Mucosa of gallbladder (tissue), 1 donor: ENCODE measurements at places on chromosomes 4 and X. TPM values are rescaled to one million over a fixed set of nuclear protein-coding genes. Genes with fewer than 3 reads are reported as not detected.

DNA sequence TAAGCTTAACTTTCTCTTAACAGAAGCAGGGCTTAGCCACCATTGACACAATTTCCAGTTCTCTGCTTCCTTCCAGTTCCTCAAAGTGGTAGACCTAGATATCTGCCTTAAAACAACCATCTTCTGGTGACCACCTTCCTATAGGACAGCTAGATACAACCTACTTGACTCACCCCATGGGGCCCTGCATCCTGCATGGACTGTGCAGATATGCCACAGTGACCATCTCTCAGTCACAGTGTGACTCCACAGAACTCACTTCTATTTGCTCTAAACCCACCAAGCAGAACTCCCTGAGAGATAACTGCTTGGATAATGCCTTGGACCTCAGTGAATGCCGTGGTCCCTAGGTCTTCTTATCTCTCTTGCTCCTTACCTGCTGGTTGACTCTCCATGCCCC, 621.6 kb downstream of the IQCM start:
- no peak for DNase-seq

GRCh38 chr4:96946552-96946951, 1106.7 kb downstream of the PDHA2 start:
- DNase-seq, result no peak

GRCh38 chr4:144653781-144654545, 8.0 kb downstream of the HHIP start:
- no peak for DNase-seq

DNA sequence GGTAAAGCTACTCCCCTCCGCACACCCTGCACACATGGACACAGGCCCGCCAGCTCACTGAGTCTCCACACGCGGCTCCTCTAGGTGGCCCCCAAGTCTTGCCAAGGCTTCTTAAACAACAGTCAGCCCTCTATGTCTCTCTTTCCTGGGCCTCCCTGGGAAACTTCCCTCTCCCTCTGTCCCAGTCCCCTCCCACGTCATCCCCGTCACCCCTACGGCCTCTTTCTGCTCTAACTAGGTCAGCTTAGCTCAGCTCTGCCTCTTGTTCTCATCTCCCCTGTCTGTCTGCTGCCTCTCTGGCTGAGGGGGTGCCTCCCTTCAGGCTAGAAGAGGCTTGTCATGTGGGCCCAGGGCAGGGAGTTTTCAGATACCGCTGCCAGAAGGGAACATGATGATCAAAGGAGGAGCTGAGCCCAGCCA, 38.8 kb downstream of the SEPTIN6 start:
- DNase-seq, result peak; percentile 24

GRCh38 chr4:102552781-102553180, 51.6 kb downstream of the NFKB1 start:
- no peak for DNase-seq

GRCh38 chr4:79233820-79234219, 92.0 kb downstream of the NAA11 start:
- DNase-seq, result no peak

DNA sequence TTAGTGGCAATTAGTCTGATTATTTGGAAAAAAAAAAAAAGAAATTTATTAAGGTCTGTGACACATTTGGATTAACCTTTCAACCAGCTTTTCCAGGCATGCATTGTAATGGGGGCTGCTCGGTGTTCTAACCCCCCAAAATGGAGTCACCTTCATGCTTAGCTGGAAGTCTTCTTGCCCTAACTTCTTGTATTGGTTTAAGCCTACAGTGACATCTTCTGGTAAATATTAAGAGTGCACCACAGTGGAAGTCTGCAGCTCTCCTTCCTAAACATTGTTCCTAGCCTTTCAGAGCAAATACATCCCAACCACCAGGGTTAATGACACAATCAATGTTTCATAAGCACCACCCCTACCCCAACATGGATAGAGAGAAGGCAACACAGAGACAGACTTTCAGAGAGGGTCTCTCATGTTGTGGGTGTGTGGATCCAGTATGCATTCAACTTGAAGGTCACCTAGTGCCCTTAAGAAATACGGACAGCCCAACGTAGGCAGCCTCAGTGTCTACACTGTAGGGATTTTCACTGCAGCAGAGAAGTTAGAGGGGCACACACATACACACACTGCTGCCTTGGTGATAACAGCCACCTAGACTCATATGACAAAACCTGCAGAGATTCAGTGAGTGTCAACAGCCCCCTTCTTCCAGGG, 142.9 kb upstream of the MBNL3 start:
- DNase-seq, result no peak

GRCh38 chrX:40733706-40734105, 1.6 kb downstream of the MED14 start:
- DNase-seq, result no peak

GRCh38 chr4:160251522-160252170, 1148.8 kb downstream of the RAPGEF2 start:
- DNase-seq, result no peak

DNA sequence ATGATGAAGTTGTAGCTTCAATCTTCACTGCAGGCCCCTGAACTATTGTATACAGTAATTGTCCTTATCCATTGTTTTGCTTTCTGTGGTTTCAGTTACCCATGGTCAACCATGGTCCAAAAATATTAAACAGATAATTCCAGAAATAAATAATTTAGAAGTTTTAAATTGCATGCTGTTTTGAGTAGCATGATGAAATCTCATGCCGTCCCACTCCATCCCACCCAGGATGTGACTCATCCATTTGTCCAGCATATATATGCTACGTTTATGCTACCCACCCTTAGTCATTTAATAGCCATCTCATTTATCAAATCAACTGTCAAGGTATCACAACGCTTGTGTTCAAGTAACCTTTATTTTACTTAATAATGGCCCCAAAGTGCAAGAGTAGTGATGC, 34.5 kb downstream of the IQCM start:
- no peak for DNase-seq

DNA sequence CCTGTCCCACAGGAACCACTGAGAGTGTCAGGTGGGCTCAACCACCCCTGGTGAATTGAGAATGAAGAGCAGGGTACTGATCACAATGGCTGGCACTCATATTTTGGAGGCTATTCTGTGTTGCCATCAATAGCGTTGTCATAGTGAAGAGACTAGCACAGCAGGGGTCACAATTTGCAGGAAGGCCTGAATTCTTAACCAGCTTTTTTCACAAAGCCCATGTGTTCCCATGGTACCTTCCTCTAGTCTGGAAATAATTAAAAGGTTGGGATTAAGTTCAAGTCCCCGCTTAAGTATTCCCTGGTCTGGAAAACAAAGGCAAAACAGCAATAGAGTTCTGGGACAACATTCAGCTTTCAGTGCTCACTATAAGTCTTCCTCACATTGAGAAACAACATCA, 1051.7 kb downstream of the C4orf33 start:
- no peak for DNase-seq

DNA sequence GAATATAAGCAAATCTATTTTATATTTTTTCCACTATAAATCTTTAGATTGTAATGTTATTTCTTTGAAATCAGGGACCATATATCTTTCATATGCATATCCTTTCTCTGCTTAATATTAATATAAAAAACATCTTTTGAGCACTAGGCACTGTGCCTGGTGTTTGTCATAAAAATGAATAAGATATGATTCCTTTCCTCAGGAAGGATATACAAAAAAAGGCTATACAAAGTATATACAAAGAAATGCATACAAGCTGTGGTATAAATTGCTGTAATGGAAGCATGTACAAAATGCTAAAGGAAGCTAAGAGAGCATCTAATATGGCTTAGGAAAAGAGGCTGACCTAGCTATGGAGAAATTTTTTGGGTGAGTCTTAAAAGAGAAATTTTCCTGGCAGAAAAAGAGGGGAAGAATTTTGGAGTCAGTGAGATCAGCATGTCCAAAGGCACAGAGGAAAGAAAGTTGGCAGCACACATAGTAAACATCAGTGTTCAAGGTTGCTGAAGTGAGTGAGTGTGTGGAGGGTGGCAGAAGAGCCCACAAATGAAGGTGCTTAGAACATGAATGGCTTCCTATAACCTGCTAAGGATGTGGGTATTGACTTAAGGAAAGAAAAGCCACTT, 500.0 kb downstream of the SPRY1 start:
- DNase-seq, result no peak

DNA sequence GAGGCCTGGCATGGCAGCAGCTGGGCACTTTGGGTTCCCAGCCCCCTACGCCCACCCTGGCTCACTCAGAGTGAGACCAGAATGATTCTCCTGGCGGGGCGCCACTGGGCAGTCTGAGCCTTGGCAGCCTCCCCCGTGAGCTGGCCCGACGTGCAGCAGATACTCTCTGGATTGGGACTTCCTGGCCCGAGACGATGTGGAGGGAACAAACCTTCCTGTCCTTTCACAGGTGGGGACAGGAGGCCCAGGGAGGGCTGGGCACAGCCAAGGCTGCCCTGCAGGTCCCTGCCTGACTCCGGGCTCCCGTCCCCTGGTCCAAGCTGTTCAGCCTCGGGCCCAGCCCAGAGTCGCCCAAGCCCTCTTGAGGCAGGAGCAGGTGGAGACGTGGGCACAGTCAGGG, 17.9 kb upstream of the ADD1 start:
- DNase-seq, result no peak

DNA sequence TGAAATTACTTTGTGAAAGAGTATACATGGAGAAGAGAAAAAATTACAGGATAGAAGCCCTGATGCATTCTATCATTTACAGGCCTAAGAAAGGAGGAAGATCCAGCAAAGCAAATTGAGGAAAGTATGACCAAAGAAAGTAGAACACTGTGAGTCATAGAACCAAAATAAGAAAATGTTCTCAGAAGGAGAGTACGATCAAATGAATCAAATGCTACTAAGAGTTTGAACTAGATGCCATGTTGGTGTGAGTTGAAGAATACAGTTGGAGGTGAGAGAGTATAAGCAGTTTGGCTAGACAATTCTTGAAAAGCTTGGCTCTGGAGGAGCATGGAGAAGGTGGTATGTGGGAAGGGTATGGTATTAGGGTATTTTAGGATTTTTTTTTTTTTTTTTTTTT, 161.8 kb downstream of the RPA4 start:
- no peak for DNase-seq

DNA sequence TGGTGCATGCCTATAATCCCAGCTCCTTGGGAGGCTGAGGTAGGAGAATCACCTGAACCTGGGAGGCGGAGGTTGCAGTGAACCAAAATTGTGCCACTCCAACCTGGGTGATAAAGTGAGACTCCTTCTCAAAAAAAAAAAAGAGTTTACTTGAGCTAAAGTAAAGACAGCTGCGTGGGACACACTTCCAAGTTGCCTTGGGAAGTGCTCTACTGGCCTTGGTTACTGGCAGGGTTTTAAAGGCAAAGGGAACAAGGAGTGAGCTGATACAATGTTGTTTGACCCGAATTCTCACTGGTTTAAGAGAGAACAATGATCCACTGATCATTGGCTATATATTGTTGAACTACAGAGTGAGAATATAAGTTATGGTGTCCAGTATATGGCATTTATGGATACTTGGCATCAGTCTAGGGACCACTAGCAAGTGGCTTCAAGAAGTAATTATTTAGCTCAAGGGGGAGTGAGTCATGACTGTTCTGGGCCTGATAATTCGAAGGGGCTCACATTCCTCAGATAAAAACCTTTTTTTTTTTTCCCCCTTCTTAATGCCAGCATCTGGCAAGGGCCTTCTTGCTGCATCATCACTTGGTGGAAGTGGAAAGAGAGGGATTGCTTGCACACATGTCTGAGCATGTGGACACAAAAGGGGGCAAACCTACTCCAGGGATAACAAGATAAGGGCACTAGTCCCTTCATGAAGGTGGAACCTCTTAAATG, 32.3 kb downstream of the GRK4 start:
- no peak for DNase-seq

The GUCY1A1 gene
- 20.0 TPM for total RNA-seq

The POLN gene
- total RNA-seq, result 7.7 TPM

The TCEAL5 gene
- 0.17 TPM for total RNA-seq

The SLC38A5 gene
- total RNA-seq, result 3.8 TPM

The NKX3-2 gene
- total RNA-seq, result 0.06 TPM

The ARHGEF38 gene
- 20.4 TPM for total RNA-seq

The TMPRSS11B gene
- total RNA-seq, result not detected

The ITIH6 gene
- not detected for total RNA-seq
